ENCODE measurements at places on chromosomes 3 and 15.

DNA sequence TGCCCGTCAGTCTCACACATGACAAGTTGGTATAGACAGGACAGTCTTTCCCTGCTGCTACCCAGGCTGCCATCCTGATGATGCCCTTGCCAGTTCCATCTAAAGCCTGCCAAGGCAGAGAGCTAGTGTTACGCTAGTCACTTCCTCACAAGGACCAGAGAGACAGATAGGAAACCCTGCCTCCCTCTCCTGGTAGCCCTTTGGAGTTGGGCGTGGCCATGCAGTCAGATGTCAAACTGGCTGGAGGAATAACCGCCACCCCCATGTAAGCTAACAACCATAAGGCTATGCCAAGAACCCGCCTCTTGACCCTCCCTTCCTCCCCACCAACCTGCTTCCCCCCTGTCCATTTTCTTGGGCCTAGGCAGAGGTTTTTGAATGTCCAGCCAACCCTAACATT lies 2.8 kb downstream of the TMEM115 start:
- no peak for DNase-seq

GRCh38 chr3:139477710-139478640 lies 1.7 kb upstream of the RBP2 start:
- DNase-seq = no peak

GRCh38 chr15:53446376-53446775 lies 313.1 kb downstream of the WDR72 start:
- DNase-seq = no peak

- DNase-seq = no peak
Observed at GRCh38 chr15:29570948-29571791, 251.1 kb downstream of the TJP1 start.

- DNase-seq = no peak
Observed at GRCh38 chr3:1072041-1072440, 20.8 kb upstream of the CNTN6 start.

- no peak for DNase-seq
Observed at GRCh38 chr3:17176757-17177156, 292.0 kb downstream of the PLCL2 start.

GRCh38 chr15:74845208-74845568 lies 2.2 kb upstream of the ULK3 start:
- DNase-seq = no peak

GRCh38 chr3:182909318-182910040 lies 70.9 kb downstream of the DCUN1D1 start:
- DNase-seq = no peak

GRCh38 chr3:157417247-157417646 lies 19.4 kb upstream of the PTX3 start:
- DNase-seq = no peak

GRCh38 chr15:98844261-98844660 lies 163.3 kb downstream of the PGPEP1L start:
- DNase-seq = no peak

DNA sequence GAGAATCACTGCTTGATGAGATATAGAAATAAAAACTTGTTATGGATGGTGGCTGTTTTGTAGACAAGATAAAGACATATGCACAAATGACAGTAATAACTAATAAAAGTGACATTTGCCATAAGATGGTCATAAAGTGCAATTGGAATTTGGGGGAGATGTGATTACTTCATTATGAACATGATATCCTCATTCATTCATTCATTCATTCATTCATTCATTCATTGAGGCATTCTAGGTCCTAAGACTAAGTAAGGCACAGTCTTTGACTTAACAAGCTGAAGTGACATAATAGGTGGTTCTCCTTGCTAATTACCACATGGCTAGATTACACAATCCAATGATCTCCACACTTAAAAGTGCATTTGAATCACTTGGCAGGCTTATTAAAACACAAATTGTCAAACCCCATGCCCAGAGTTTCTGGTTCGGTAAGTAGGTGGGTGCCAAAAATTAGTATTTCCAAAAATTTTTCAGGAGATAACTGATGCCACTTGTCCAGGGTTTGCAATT lies 18.9 kb downstream of the RAP2B start:
- no peak for DNase-seq

- no peak for DNase-seq
Observed at GRCh38 chr3:197957790-197958133, 2.3 kb upstream of the LMLN start.

- no peak for DNase-seq
Observed at GRCh38 chr15:65762914-65763787, 28.9 kb downstream of the DENND4A start.

DNA sequence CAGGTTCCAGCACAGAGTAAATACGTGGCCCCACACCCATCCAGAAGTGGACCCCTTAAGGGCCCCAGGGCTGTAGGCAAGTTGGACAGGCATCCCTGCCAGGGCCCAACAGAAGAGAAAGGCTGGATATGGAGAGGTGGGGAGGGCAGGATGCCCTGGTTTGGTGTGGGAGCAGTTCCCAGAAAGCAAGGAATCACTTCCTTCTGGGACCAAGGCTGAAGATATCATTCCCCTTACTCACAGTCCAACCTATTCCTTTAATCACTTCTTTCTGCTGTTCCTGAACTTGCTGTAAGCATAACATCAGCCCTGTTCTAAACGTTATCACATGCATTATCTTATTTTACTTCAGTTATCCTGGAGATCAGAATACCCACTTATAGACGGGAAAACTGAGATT lies 6.1 kb upstream of the MESP2 start:
- no peak for DNase-seq

- DNase-seq = no peak
Observed at GRCh38 chr15:45606413-45606812, 19.2 kb downstream of the BLOC1S6 start.

DNA sequence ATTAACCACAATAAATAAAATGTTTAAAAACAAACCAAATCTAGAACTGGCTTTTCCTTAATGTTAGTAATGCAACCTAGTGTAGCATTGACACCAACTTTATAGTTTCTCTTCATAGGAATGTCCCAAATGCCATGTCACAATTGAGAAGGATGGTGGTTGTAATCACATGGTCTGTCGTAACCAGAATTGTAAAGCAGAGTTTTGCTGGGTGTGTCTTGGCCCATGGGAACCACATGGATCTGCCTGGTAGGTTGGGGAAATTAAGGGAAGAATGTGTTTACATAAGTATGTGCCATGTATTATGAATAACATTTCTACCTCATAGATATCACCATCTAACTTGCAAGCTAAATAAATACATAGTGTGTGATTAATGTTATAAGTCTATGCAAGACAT lies 84.4 kb upstream of the GOLGA6B start:
- no peak for DNase-seq

GRCh38 chr3:183394150-183394549 lies 34.3 kb downstream of the MCF2L2 start:
- DNase-seq = no peak

GRCh38 chr3:135163701-135164100 lies 368.6 kb downstream of the EPHB1 start:
- DNase-seq = no peak

DNA sequence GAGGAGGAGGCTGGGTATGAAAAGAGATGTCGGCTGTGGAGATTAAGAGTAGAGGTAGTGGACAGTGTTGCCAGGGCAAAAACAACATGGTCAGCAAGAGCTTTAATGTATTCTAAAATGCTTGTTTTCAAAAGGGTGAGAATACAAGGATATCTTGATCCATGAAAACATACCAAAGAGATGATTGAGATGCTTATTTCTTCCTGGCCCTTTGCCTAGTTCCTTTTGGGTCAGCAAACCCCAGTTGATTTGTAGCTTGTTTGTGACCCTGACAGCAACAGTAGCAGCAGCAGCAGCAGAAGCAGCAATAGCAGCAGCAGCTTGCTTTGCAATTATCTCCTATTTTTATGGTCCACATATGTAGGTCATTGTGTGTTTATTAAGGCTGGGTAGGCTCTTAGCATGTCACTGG lies 337.3 kb downstream of the LPP start:
- no peak for DNase-seq

GRCh38 chr3:114205541-114205940 lies 26.7 kb upstream of the DRD3 start:
- no peak for DNase-seq

GRCh38 chr15:42058791-42059190 lies 35.6 kb downstream of the PLA2G4D start:
- DNase-seq = no peak

GRCh38 chr3:177916461-177916860 lies 619.8 kb upstream of the KCNMB2 start:
- DNase-seq = no peak

GRCh38 chr15:25065286-25065685 lies 110.5 kb downstream of the SNRPN start:
- DNase-seq = no peak

DNA sequence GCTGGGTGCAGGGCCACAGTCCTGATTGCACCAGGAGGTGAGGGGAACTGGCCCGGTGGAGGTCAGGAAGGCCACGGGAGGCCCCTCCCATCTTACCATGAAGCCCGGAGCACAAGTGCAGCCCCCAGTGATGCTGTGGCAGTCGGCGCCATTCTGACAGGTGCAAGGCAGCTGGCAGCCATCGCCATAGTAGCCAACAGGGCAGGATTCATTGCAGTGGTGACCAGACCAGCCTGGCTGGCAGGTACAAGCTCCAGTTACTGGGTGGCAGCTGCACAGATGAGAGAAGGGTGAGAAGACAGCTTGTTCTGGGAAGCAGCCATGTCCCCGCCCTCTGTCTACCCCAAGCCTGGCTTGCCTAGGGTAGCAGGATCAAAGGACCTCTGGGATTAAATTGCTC lies 88.2 kb downstream of the RAB11A start:
- no peak for DNase-seq

- DNase-seq = no peak
Observed at GRCh38 chr3:190456770-190457169, 7.1 kb upstream of the TMEM207 start.

- DNase-seq = peak; percentile 30
Observed at GRCh38 chr3:186596568-186597287, 16.1 kb upstream of the AHSG start.

- DNase-seq = no peak
Observed at GRCh38 chr3:124381575-124382333, 348.5 kb upstream of the UMPS start.

GRCh38 chr3:128845119-128845777 lies 34.2 kb upstream of the ACAD9 start:
- DNase-seq = no peak

- DNase-seq = no peak
Observed at GRCh38 chr3:106438887-106439286, 570.1 kb upstream of the CBLB start.

GRCh38 chr3:67901681-67902080 lies 247.3 kb upstream of the SUCLG2 start:
- no peak for DNase-seq

DNA sequence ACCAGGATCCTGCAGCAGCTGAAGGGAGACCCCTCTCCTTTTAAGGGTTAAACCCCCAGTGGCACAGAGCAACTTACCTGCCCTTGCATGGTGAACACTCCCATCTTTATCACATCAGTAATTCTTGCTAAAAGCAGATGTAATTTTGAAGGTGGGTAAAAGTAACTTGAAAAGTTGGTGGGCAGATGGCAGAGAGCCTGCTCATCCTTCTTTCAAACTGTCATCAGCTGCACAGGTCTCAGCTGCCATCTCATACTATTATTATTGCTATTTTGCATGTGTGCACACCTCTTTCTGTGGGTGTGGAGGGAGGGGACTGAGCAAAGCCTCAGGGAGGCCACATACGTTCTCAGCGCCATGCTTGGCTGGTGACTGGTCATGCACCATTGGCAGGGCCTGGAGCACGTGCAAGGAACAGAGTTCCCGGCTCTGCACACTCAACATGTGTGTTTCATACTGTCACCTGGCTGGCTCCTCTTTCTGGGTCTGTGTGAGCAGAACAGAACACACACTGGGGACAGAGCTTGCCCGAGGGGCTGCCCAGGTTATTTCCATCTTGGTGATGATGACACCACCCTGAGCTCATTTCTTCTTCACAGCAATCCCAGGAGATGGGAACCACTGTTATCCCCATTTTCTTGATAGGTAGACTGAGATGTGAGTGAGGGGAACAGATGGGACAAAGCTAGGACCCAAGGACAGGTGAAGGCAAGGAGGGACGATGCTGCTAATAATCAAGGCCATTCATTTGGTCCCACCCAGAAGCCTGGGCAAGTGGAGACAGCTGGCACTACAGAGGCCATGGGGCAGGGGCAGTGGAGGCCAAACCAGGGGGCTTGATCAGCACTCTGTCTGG lies 95.8 kb upstream of the KLF13 start:
- DNase-seq = no peak

DNA sequence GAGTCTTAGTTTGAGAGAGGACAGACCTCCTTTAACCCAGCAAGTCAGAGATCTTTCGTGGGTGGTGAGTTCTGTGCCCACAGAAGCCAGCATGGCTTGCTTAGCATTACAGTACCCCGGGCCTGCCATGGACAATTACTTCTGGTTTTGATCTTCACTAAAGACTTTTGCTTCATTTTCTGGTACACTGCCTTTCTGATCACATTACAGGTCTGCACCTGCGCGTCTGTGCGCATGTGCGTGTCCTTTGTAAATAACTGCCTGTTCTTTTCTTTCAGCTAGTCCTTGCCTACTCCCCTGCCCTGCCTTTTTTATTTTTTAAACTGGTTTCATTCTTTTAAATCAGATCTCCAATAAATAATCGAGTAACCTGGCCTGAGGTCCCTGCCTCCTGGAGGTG lies 57.1 kb upstream of the CMTM8 start:
- no peak for DNase-seq

Data from iPS DF 19.7 (cell line).